AML-193 (cell line): ENCODE measurements at places on chromosomes 5 and 9.

DNA sequence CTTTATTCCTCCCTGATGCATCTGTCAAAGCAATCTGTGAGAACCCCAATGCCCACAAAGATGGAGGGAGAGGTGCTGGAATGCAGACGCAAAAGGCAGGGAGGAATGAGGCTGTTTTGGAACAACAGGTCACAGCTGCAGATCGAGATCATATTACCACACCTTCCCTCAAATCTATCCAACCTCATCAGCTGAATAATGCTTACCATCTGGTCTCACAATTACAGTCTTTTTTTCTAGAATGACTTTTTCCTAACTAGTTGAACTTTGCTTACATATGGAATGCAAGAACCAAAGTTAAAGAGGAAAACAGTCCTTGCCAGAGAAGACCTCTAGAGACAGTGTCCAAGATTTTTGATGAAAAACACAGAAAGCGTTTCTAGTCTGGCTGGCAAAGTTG lies 158.1 kb downstream of the LPAR1 start:
- DNase-seq: no peak

- DNase-seq: no peak
Measured at GRCh38 chr9:70347046-70347445, 67.4 kb downstream of the KLF9 start.

DNA sequence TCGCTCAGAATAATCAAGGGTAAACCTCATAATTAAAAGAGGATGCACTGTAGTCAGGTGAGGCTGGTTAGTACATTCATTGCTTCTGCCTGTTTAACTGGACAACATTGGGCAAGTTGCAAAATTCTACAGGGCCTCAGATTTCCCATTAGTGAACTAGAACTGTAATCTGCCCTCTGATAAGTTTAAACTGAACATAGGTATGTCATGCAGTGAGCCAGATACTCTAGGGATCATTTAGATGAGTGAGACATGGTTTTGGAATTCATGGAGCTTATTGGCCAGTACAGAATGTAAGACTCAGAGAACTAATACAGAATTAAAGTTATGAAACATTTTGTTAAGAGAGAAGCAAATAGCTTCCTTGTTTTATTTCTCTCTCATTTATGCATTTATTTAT lies 35.9 kb downstream of the RNF44 start:
- DNase-seq: no peak

DNA sequence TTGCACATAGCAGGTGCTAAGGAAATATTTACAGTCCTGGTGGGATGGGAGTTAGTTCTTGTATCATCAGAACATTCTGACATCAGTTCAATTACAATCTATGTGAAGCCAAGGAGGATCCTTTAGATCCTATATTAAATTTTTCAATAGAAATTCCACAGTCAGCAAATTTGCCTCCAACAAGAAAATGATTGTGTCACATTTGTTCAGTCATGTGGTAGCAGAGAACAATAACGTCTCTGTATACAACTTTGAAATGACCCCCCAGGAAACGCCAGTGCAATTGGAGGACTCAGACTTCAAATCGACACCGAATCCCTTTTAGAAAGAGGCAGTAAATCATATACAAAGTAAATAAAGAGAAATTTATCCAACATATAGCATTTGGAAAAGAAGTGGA lies 392.1 kb downstream of the DTWD2 start:
- no peak for DNase-seq

GRCh38 chr9:134709512-134710270 lies 68.1 kb downstream of the COL5A1 start:
- DNase-seq: no peak

- no peak for DNase-seq
Measured at GRCh38 chr5:173010547-173011464, 27.2 kb downstream of the ATP6V0E1 start.

DNA sequence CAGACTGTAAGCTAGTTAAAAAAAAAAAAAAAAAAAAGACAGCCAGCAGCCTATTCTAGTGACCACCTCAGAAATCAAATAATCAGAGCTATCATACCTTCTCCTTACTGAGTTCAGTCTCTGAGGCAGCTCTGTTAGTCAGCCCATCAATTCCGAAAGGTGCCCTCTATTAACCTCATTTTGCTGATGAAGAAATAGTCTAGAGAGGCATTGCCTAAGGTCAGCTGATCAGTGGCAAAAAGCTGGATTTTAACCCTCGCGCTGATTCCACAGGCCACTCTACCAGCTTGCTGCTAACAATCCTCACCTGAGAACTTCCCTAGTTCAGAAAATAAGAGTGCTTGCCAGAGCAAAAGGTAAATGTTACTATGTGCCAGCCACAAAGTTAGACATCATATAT lies 172.0 kb downstream of the DENND1A start:
- no peak for DNase-seq

DNA sequence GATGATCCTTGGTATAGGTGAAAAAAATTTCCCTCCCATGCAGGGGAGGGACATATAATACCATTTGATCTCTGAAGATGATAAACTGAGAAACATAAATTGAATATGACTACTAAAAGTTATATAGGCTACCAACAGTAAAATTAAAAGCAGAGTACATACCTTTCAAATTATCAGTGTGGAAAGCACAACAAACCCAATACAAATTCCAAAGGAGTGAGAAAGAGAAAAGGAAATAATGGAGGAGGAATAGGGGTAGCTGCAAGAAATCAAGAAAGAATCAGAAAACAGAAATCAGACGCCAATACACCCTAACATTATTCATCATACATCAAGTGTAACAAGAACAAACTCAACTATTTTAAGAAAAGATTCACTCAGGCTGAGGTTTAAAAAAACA lies 17.7 kb downstream of the GNAQ start:
- no peak for DNase-seq

DNA sequence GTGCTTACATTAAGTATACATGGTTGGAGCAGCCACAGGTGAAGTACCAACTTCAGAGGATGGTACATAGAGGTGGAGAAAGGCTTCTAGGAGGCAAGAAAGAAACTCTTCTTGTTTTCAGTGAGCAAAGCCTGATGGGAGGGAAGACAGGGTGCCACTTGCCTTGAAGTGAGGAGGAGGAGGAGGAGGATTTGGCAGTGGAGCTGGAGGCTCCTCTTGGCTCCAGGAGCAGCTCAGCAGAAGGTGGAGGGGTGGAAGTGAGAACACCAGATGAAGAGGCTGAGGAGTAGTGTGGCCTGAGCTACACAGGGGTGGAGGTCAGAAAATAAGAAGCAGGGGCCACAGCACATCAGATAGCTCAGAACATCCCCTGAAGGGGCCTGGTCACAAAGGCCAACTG lies 91.1 kb upstream of the SHISAL2B start:
- DNase-seq: no peak

DNA sequence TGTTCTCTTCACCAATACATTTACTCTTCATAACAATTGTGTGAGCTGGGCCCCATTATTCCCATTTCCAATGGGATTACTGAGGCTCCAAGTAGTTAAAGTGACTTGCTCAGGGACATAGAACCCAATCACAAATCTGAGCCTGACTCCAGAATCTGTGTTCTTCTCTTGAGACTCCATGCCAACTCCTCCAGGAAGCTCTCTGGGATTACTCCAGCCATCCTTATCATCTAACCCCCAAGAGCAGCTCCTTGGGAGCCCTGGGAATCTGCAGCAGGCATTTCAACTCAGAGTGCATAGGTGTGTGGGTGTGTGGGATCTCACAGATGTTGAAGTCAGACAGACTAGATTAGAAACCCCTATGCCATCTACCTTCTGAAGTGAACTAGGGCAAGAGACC lies 131.4 kb upstream of the BOD1 start:
- DNase-seq: no peak

- no peak for DNase-seq
Measured at GRCh38 chr5:124044613-124045012, 532.6 kb downstream of the CSNK1G3 start.

DNA sequence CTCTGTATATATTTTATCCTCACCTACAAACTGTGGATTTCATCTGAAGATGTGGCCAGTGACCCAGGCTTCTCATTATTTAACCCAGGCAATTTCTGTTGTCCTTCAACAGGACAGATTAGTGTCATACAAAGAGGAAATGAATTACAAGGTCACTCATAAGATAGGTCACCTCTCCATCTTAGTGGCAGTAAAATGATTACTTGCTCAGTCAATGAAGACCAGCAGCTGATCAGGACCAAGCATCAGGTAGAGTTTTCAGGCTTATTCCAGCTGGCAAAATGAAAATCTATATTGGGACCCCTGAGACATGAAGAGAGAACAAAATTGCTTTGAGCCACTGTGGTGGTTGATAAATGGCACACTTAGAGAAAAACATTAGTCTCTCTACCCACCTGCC lies 135.2 kb upstream of the PRDM9 start:
- DNase-seq: no peak
